Foreskin melanocyte (primary cell): ENCODE measurements at places on chromosomes 12 and 14.
A peak's percentile ranks its signal among the peaks of the same experiment; 100 is the strongest.

- peak; percentile 91 for DNase-seq
Observed at GRCh38 chr12:29921307-29921706, 137.6 kb upstream of the TMTC1 start.

GRCh38 chr14:53331247-53331646 is 178.1 kb upstream of the DDHD1 start:
- DNase-seq: no peak

DNA sequence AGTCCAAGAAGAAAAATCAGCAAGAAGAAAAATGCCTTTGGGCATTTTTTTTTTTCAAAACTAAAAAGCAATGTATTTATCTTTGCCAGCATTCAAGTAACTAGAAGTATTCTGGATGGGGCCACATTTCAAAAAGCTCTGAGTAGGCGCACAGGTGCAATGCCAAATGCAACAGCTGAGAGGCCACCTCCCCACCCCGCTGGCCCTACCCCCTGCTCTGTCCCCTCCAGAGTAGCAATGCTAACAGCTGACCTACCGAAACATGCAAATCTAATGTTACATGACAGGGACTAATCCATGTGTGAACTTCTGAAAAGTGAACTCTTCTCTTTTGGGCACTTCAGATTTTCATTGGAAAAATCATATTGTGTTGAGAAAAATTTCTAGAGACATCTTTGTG is 153.7 kb upstream of the SLC38A2 start:
- DNase-seq: no peak

DNA sequence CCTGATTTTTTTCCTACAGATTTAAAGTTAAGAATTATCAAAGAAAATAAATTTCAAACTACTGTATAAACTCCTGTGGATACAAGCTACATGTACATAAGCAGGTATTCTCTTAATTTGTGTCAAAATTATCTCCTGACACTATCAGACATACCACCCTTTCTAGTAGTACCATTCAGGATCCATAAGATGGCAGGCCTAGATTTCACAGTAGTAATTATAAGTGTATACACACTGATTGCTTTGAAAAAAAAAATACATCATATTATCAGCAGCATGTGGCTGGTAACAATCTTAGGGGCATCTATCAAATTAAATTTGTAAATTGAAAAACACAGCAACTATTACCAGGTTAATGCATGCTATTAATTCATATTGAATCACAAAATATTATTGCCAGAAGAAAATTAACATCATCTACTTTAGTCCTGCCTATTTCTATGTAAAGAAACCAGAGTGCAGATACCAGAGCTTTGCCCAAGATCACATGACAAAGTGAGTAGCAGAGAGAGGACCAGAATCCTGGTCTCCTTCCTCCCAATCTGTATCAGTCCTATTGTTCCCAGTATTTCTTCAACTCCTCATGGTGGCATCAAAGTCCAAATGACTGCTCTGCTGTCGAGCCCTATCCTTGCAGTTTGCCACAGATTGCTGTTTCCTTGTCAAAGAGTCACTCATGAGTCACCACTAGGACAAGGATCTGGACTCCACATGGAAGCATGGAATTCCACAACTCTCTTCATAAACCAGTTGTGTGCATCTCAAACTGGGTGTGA is 27.7 kb upstream of the CALM1 start:
- DNase-seq: peak; percentile 11

GRCh38 chr12:95116773-95117172 is 43.4 kb upstream of the NR2C1 start:
- DNase-seq: no peak

DNA sequence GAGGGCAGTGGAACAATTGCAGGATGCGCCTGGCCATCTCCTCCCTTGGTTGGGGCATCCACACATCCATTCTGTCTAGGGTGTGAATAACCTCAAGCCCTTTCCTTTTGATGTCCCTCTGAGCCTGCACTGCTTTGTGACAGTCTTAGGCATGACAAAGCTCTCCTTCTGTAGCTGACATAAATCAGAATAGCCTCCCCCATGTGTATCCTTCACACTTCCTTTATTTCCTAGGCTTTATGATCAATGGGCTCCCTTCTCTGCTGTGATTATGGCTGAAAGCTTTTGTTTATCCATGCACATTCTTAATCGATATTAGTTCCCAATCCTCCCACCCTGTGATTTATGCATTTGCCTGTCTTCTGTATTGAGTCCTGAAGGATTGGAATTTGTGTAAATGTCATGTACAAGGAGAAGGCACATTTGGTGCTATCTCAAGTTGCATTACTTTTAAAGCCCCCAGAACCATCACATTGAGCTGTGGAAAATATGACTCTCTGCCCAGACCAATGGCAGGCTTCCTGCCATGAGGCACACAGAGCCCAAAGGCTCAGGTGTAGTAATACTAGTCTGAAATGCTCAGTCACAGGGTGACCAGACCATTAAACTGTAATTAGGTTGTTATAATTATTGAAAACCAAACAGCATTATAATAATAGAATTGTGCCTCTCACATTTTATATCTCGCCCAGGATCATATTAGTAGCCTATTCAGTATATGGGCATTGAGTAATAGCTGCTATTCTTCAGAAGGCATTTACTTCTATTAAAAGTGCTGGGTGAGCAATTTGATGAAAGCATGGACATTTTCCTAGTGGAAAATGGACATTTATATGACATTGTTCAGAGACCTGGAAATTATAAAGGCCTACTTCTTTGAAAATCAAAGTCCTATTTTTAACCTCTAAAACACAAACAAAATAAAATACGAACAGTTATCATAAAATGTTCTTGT is 14.0 kb downstream of the EMP1 start:
- no peak for DNase-seq

DNA sequence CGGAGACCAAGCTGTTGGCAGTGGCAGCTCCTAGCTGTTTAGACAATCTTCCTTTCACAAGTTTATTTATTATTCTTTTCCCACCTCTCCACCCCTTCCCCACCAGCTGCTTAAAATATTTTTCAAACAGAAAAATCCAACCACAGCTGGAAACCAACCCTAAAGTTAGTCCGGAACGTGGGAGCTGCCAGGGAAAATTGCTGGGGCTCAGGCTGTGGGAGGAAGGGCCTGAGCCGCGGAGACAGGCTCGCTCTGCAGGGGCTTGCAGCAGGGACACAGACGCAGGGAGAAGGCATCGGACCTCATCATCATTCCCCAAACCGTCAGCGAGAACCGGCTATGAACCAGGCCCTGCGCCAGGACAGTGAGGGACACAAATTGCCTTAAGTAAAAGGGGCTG is 16.1 kb upstream of the TMEM106C start:
- DNase-seq: no peak

DNA sequence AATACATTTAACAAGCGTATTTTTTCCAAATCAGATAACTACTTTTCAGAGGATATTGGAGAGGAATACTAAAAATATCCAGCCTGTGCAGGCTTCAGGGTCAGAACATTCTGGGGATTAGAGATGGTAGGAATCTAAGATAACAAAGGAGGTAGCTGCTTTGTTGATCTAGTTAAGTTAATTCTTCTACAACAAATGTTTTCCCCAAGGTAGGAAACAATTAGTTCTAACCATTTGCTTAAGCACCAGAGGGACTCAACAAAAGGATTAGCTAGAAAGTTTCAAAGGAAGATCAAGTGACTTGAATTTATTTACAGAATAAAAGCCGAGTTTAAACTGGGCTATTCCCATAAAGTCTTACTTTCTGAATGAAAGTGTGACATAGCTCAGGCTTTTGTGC is 524.2 kb downstream of the TMTC2 start:
- DNase-seq: no peak

- DNase-seq: no peak
Observed at GRCh38 chr12:103326190-103326589, 169.6 kb downstream of the C12orf42 start.

DNA sequence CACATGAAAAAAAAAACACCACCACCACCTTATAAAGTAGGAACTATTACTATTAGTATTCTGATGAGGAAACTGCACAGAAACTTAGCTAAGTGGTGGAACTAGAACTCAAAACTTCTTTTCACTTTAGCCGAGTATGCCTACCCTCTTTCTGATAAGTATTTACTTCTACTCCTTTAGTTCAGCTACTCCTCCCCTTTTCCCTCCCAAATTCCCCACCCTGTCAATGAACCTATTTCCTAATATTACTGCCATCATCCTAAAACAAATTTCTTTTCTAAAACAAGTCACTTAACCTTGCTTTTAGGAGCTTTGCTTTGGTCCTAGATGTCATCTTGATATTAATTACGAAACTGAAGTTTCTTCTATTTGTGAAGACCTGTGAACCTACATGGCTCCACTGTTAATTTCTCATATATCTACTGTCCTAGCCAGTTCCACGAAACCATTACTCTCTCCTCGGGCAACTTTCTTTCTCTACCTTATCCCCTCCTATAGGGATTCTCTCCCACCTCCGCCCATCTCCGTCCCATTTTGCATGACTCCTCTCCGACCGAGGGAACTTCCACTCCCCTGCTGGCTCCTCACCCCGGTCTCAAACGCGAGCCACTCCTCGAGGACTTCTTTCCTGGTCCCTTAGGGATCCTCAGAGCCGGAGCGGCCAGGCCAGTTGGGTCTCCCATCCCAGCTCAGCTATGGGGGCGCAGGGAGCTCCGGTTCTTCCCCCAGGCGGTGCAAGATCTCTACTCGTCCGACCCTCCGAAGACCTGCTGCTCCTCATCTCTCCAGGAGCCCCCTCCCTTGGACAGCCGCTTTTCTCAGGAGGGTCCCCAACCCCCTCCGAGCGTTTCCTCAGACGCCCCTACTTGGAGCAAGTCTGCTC is 1.1 kb downstream of the NUMB start:
- no peak for DNase-seq

GRCh38 chr12:70964867-70965510 is 44.5 kb upstream of the PTPRR start:
- DNase-seq: no peak

DNA sequence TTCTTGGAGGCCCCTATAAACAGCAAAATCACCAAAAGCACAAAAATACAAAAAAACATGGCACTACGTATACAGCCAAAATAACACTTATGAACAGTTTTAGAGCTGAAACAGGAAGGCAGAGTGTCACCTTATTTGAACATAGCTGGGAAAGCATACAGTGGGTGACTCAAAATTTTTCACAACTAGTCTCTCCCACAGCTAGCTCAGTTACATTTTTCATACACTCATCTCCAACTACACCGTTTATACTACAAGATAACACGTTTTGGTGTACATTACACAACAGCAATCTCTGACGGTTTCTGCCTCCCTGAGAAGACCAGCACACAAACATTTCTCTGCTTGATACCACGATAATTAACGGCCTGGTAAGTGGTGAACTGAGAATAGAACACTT is 2.9 kb downstream of the RAD52 start:
- no peak for DNase-seq

- peak; percentile 92 for DNase-seq
Observed at GRCh38 chr12:54017878-54018467, 9.2 kb downstream of the HOXC8 start.

GRCh38 chr14:58199726-58200479 is at the start of gene ACTR10:
Gene ACTR10 (plus strand): TSS chr14:58200149. CDS start chr14:58200218, 69 bp downstream.
- DNase-seq: peak; percentile 72

DNA sequence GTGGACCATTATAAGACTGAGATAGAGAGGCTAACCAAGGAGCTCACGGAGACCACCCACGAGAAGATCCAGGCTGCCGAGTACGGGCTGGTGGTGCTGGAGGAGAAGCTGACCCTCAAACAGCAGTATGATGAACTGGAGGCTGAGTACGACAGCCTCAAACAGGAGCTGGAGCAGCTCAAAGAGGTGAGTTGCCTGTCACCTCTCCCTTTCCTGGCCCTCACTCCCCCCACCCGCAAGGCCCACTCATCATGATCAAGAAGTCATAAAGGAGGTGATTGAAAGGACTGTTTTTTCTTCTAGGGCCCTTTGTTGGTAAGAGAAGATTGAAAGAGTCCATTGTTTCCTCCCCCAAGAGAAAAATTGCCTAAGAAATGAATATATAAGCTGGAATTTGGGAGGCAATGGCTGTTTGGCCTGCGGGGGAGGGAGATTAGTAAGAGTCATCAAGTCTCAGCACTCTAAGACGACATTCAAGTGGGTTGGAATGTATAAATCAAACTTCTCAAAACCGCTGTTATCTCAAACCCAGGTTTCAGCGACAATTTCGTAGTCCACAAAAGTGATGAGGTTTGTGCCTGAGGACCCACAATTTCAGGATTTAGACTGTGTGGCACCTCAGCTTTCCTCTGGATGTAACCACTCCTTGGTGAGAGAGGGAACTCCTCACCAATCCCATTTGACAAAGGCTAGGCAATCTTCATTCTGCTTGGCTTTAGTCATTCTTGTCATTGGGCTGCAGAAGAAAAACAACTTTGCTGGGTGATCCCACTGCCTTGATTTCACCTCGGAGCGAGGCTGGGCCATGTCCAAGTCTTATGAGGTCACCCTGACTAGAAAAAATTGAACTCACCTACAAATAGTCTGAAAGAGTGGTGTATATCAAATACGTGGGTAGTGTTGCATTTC is 966 bp downstream of the BICD1 start:
- DNase-seq: peak; percentile 92

GRCh38 chr12:46617167-46617566 is 208.6 kb downstream of the SLC38A4 start:
- no peak for DNase-seq

DNA sequence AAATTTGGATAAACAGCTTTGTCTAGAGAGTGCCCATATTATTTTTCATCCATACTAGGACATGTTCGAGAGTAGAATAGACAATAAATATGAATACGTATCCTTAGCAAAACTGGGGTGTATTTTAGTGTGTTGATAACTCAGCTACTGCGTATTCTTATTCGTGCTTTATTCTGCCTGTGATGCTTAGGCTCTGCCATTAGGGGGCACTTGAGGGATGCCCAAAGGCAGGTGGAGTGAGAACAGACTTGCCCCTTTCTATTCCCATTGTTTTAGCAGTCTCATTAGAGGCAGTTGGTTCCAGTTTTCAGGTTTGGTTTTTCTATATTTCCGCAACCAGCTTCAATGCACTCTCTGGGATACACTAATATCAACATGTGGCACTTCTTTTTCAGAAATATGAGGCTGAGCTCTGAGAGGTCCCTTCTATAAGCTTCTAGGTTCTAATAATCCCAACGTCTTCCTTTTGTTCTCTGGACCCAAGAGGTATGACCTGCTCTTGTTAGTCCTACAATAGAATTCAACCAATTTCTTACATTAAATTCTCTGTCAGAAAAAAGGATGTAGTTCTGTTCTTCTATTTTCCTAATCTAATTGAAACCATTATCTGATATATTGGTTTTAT is 985.7 kb upstream of the FBXO33 start:
- peak; percentile 1 for DNase-seq

- DNase-seq: no peak
Observed at GRCh38 chr14:75003250-75004027, 718 bp downstream of the EIF2B2 start.

GRCh38 chr12:71158361-71158882 is 623 bp upstream of the TSPAN8 start:
- no peak for DNase-seq

GRCh38 chr12:108744021-108744897 is 12.9 kb upstream of the CORO1C start:
- DNase-seq: no peak

GRCh38 chr12:39372929-39373328 is 70.0 kb downstream of the KIF21A start:
- no peak for DNase-seq

DNA sequence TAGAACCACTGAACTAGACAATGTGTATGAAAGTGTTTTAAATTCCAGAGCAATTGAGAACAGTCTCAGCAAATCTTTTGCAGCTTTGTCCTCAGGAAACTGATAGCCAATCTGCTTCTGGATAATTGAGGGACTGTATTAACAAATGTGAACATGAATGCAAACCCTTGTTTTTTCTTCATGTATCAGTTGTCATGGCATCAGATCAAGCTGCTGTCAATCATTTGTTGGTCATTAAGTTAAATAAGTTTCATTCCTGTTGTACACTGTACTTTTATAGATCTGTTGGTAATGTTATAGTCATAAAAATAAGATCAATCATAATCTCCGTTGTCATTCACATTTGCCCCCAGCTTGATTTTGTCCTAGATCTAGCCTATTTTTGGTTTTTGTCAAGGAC is 65.5 kb upstream of the RFX4 start:
- no peak for DNase-seq
